Prostate gland (tissue), 2 donors: ENCODE measurements at places on chromosomes 11 and 22.

GRCh38 chr11:107741044-107741823 is 29.4 kb upstream of the SLN start:
- DNase-seq = peak; percentile 4

GRCh38 chr11:47415949-47416472 is 7.6 kb downstream of the SLC39A13 start:
- DNase-seq = peak; percentile 74

GRCh38 chr11:117378976-117379865 is 51.6 kb downstream of the CEP164 start:
- no peak for DNase-seq

- DNase-seq = no peak
These were observed 10.7 kb downstream of the MCM5 start for GRCh38 chr22:35410663-35411034.

DNA sequence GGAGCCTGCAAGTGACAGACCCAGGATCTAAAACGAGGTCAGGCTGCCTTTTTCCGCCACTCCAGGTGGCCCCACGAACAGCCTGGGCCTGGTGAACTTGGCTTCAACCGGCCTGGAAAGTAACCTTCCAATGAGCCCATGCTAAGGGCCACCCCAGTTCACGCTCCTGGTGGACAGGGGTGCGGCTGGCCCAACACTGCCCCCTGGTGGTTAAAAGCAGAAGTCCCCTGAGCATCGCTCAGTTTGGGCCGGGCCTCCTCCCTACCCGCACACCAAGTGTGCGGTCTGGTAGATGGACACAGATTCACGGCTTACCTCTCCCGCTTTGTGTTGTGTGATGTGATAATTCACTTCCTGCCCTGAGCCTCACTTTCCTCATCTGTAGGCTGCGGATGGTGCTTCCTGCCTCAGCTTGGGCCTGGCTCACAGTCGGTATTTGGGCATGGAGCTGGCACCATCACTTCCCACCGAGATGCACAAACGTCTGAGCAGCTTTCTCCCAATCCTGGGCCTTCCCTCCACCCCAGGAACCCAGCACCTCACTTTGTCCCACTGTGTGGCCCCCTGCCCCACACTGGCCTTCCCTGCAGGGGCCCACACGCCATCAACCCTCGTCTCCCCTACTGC is 13.7 kb upstream of the SEC14L3 start:
- peak; percentile 53 for DNase-seq

DNA sequence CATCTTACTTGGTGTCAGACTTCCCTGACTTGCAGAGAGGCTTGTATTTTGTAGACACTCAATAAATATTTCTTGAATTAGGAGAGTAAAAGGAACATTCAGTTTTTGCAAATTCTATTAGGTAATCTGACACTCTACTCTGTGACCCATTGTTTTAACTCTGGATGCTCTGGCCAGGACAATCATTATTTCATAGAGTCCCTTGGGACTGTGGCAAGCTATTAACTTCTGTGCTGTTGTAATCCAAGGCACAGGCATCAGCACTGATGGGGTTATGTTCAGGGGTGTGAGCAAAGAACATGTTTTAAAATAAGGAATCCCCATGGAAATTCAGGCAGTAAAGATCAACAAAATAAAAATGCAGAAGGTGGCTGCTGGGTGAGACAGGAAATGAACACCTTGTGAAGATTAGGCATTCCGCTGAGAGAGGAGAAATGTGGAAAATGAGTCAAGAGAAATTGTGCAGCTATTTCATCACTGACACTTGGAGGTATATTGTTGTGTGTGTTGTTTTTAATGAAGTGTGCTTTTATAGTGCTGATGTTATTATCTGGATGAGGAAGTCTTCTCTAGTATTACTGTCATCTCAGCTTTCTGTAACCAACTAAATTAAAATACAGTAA is 175.2 kb downstream of the WNT11 start:
- DNase-seq = no peak

GRCh38 chr22:25143156-25144076 is 56.2 kb upstream of the CRYBB3 start:
- no peak for DNase-seq

GRCh38 chr11:132408877-132409276 is 1038.5 kb downstream of the NTM start:
- DNase-seq = no peak

- DNase-seq = no peak
These were observed 987.6 kb downstream of the NTM start for GRCh38 chr11:132357811-132358572.

GRCh38 chr11:119566319-119566718 is 143.3 kb upstream of the THY1 start:
- DNase-seq = no peak

GRCh38 chr22:27857443-27857842 is 55.9 kb upstream of the MN1 start:
- DNase-seq = no peak

DNA sequence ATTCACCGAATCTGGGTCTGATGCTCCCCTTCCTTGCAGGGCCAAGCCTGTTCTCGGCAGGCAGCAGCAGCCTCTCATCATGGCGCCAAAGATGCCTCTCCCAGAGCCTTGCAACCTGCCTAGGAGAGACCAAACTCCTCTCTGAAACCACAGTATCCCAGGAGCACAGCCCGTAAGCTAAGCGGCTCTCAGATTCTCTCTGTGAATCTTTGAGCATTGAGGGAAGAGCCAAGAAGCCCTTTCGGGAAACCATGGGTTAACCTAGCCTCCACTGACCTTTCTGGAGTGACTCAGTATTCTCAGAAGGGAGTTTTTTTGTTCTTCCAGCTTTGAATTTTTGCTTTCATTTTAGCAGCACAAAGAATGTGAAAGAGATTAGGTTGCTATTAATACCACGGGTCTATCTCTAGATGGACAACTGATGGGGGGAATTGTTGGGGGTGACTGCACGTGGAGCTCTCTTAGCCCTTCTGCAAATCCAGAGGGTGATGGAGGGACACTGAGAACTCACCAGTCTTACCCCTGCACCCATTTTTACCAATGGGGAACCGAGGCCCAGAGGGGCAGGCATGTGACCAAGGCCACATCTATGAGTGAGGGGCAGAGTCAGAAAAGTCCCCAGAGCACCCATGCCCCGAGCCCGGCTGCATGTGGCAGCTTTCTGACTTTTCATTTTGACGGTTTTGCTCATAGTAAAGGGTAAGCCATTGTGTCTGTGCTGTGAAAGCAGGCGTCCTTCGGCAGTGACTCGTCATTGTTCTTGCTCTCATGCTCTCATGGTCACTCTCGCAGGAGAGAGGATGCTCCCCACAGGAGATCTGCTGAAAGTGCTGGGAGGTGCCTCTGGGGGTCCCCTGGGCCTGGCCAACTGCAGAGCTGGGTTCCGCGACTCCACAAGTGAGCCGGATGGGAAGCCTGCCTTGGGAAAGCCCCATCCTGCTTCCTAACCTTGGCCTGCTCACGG is 36.0 kb downstream of the IRAG1 start:
- no peak for DNase-seq

DNA sequence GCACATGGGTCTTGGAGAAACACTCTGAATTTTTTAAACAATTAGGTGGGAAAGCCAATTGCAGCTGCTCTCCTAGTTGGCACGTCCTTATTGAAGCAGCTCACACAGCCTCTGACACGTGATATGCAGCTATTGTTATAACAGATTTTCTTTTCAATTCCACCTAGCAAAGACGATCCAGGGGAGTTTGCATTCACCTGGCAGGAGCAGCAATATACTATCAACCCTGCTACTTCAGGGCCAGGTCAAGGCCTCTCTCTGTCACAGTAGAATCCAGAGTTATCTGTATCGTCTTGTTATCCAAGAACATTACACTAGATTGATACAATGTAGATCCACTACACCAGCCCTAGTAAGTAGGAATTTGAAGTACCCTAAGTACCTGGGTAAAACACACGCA is 8.3 kb downstream of the KRTAP5-11 start:
- no peak for DNase-seq

DNA sequence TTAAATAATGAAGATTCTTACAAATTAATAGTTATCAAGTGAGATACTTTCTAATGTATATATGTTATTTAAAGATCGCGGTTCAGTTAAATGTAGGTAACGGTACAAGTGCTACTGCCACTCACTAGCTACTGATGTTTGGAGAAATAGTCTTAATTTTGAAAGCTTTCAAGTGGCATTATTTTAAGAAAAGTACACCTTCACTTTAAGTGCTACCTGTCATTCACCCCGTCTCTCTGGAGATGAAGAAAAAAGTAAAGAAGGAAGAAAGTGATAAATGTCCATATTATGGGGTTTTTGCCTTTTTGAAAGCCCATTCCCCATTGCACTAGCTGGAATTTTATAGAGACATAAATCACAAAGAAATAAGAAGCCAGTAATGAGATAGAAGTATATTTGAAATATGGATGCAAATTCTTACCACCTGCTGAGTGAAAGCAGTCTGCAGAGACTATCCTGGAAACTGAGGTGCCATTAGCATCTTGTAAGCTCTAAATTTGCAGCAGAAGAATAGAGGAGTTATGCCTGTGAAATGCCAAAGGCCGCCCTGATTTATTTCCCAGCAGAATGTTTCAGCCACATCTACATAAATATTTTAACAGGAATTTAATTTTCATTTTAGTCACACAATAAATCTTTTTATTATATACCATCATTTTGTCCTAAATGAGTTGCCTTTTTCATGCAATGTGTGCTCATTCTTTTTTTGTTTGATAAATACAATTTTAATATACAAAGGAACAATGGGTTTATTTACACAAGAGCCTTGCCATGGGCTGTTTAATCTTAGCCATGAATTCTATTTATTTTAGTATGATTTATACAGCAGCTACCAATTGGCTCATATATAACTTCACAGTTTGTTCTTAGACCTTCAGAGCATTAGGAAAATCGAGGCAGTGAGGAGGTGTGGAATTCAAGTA is 489.9 kb upstream of the RAG2 start:
- DNase-seq = no peak

- DNase-seq = no peak
These were observed 32.1 kb downstream of the DAGLA start for GRCh38 chr11:61712314-61712713.

DNA sequence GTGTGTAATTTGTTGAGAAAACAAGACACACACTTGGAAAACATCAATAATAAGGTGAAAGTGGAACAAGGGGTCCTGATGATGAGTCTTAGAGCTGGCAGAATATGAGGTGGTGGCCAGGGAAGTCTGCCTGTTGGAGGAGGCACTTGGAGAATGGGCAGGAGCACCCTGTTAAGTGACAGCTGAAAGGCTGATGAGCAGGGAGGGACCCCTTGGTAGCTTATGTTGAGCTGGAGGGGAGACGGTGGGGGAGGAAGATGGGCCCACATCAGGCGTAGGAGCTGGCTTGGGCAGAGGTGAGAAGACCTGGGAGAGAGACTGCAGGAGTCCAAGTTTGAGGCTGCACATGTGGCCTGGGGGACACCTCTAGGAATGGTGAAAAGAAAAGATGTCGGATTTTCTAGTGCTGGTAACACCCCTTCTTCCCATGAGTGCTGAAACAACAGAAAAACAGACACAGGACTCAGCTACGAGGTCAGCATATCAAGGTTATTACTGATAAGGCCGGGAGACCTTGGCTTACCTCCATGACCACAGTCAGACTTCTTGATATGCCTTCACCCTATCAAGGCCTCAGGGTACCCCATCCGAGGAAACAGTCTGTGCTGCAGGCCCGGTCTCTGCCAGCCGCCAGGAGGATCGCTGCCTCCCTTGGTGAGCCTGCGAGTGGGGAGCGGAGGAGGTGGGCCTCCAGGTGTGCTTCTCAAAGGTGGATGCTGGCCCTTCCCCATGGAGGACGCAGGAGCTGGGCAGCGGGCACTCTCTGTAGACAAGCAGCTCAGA is 14.3 kb upstream of the C11orf96 start:
- DNase-seq = no peak

- no peak for DNase-seq
These were observed 40.0 kb downstream of the TENM4 start for GRCh38 chr11:79400717-79401330.

DNA sequence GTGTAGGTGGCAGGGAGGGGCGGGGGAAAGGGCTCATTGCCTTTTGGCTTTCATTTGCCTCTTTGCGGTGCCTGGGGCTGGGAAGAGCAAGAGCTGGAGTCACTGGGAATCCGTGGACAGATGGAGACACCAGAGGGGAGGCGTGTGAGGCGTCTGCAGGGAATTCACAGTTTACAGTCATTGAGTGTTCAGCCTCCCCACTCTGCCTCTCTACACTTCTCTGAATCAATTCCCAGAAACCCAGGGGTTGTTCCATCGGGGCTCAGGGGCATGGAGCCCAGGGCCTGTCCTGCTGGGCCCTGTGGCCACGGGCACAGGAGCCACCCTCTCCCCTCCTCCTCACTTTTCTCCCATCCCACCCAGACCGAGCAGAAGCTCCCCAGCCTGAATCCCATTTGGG is 160.5 kb upstream of the NAV2 start:
- no peak for DNase-seq

DNA sequence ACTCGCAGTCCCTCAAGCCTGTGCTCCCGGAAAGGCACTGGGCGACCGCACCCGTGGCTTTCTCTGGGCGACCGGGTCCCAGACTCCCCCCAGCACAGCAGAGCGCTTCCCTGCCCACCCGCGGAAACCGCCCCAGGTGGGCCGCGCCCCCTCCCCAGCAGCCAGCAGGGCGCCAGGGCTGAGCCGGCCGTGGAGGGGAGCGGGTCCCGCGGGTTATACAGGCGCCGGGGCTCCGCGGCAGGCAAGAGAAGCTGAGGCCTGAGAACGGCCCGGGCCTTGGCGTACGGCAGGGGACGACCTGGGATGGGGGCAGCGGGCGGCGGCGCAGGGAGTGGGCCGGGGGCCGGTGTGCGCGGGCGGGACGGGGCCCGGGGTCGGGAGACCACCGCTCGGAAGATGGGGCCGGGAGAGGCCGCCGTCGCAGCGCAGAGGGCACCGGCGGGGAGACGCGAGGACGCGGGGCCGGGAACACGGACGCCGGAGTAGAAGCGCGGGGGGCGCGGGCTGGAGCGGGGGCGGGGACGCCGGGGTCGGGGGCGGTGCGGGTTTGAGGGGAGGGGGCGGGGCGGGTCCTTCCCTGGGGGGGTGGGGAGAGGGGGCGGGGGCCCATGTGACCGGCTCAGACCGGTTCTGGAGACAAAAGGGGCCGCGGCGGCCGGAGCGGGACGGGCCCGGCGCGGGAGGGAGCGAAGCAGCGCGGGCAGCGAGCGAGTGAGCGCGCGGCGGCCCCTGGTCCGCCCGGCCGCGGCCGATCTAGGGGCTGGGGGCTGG is at the start of gene MDK:
TSS of gene MDK (plus strand) at position 622 of the 771 bp plus-strand sequence. CDS start 389 bp downstream, outside the sequence.
- DNase-seq = no peak

DNA sequence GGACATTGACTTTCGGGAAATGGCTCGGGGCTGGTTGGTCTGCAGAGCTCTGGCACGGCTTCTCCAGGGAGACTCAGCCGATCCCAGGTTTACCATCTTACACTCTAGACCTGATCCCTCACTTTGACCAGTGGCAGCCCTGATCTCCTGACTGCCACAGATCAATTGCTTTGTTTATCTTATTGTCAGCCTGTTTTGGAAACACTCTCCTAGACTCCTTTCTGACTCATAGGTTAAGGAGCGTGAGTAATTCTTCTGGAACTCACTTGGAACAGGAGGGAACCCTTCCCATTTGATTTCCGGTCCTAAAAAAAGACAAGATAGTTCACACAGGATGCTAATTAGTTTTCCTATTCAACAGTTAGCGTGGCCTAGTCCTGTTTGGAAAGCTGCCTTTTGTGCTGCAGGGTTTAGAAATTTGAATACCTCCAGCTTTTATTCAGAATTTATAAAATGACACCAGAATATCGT is 16.0 kb upstream of the BMAL1 start:
- DNase-seq = no peak

- DNase-seq = no peak
These were observed 5.1 kb upstream of the KRTAP5-9 start for GRCh38 chr11:71542879-71543777.

- no peak for DNase-seq
These were observed 25.3 kb downstream of the OTOG start for GRCh38 chr11:17572359-17572690.

- no peak for DNase-seq
These were observed 74.1 kb upstream of the WNT7B start for GRCh38 chr22:46050916-46051614.
